Thyroid gland (tissue), 4 donors: ENCODE measurements at places on chromosomes 3 and 15. TPM values are rescaled to one million over a fixed set of nuclear protein-coding genes. Genes with fewer than 3 reads are reported as not detected.
A peak's percentile ranks its signal among the peaks of the same experiment; 100 is the strongest.

MEGF11 gene
- total RNA-seq, result not detected

DUOX1 gene
- 313 TPM for total RNA-seq

GFM1 gene
- 96.1 TPM for total RNA-seq

CPN2 gene
- not detected for total RNA-seq

ISY1 gene
- 15.8 TPM for total RNA-seq

C3orf85 gene
- not detected for total RNA-seq

UACA gene
- total RNA-seq, result 92.3 TPM

ACSBG1 gene
- total RNA-seq, result not detected

NR2F2 gene
- 18.3 TPM for total RNA-seq

DNA sequence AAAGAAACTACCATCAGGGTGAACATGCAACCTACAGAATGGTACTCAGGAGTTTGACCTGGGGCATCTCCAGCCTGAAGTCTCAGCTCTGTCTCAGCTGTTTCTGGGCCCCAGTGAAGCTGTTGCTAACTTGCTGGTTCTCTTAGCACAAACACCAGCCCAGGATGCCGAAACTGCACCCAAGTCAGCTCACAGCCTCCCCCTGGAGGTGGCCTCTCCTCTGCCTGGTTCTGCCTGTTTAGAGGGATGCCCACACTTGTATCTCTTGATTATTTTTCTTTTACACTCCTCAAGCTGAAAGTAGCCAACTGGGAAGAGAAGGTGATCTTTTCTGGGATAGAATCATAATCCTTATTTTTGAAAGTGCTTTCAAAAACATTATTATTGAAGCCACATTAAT is 289.0 kb upstream of the RASGRP1 start:
- no peak for DNase-seq
- H3K27me3 ChIP-seq, result no peaks in the 10 kb centered on the region
- no peaks in the 10 kb centered on the region for H3K36me3 ChIP-seq
- H3K4me1 ChIP-seq, result no peaks in the 10 kb centered on the region
- no peak overlapping the region for H3K4me3 ChIP-seq

DNA sequence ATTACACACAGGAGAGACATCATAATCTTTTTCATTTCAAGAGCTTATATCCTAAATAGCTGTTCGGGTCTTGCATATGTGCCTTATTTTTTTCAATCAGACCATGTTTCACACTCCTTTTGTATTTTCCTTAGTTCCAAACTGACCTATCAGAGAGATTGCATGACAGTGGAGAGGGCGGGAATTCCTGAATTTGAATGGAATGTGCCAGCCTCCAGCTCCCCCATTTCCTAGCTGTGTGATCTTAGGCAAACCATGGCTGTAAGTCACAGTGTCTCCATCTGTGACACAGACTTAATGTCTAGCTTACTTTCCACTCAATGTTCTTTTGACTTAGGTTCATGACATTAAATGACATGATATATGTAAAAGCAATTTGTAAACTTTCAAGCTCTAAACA is 62.0 kb upstream of the CSTA start:
- DNase-seq, result no peak
- no peak overlapping the region for H3K4me3 ChIP-seq
- no peaks in the 10 kb centered on the region for H3K27me3 ChIP-seq
- H3K36me3 ChIP-seq, result no peaks in the 10 kb centered on the region
- no peak overlapping the region for H3K27ac ChIP-seq

DNA sequence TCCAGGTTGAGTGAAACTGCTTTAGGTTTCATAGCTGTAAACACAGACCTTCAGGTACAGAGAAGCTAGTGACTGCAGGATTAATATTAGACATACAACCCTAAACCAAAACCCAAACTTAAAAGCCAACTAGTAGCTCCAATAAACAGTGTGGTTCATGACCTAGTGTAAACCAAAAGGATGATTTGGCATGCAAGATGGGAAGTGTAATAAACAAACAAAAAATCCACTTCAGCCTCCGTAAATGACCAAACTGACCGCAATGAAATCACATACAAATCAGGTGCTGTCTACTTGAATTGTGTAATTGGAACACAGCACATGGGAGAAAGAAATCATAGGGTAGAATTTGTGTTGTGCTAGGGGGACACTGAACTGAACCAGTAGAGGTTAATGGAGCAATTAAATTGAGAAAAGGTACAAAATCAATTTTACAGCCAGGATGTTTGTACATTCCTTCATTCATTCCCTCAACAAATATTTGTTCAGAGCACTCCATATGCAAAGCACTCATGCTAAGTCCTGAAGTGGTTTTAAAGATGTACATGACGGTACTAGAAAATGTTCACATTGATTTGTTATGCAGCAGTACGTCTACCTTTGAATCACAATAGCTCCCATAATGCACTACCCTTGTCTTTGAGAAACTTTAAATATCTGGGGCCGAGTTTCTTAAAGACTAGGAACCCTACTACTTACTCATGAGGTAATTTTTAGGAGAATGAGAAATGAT is 21.4 kb upstream of the CHST2 start:
- no peaks in the 10 kb centered on the region for H3K27me3 ChIP-seq
- H3K27ac ChIP-seq, result no peak overlapping the region
- no peaks in the 10 kb centered on the region for H3K36me3 ChIP-seq
- H3K4me1 ChIP-seq, result peaks cover 7% of the 10 kb centered on the region
- DNase-seq, result no peak

DNA sequence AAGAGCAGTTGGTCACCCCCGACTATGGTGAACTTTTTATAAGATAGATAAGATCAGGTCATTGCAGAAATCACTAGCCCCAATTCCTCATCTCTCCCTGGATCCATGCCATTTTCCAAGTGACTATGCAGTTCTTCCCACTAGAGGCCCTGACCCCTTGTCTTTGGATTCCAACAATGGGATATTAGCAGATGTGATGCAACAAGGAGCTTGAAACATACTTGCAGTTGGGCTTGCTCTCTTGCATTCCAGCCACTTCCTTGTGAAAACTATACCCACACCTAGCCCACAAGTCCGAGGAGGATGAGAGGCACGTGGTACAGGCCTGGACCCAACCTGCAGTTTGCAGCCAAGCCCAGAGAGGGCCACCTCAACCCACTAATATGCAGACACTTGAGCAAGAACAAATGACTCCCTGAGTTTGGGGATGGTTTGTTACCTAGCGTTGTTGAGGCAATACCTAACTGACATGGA is 60.6 kb downstream of the SUCLG2 start:
- no peak overlapping the region for H3K4me3 ChIP-seq
- no peak overlapping the region for H3K27ac ChIP-seq
- H3K27me3 ChIP-seq, result no peaks in the 10 kb centered on the region
- H3K4me1 ChIP-seq, result peaks cover 6% of the 10 kb centered on the region
- H3K36me3 ChIP-seq, result no peaks in the 10 kb centered on the region

DNA sequence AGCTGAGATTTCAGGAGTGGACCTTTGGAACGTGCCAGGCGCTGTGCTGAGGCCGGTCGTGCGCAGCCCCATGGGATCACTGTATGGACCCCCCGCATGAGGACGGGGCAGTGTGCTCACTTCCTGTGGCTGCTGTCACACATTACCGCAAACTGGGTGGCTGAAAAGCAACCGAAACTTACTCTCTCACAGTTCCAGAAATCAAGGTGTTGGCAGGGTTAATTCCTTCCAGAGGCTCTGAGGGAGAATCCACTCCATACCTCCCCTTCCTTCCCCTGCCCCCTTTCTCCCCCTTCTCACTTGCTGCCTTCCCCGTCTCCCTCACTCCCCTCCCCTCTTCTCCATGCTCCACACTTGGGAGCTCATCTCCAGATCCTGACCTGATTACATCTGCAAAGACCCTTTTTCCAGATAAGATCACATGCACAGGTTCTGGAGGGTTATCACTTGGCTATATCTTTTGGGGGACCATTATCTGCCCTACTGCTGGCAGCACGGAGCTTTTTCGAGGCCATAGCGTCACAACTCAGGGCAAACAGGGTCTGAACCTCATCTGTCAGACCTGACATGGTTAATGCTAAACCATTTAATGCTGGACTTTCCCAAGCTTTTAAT is 41.2 kb downstream of the KLF13 start:
- no peak overlapping the region for H3K4me3 ChIP-seq
- H3K27ac ChIP-seq, result peak overlapping the region; percentile 96
- H3K27me3 ChIP-seq, result no peaks in the 10 kb centered on the region
- peaks cover 90% of the 10 kb centered on the region for H3K4me1 ChIP-seq
- peak; percentile 12 for DNase-seq

GRCh38 chr15:80878242-80878866 is 99.2 kb downstream of the CEMIP start:
- H3K36me3 ChIP-seq, result no peaks in the 10 kb centered on the region
- no peak for DNase-seq
- H3K4me1 ChIP-seq, result no peaks in the 10 kb centered on the region
- H3K27me3 ChIP-seq, result no peaks in the 10 kb centered on the region
- H3K27ac ChIP-seq, result no peak overlapping the region
- H3K4me3 ChIP-seq, result no peak overlapping the region

DNA sequence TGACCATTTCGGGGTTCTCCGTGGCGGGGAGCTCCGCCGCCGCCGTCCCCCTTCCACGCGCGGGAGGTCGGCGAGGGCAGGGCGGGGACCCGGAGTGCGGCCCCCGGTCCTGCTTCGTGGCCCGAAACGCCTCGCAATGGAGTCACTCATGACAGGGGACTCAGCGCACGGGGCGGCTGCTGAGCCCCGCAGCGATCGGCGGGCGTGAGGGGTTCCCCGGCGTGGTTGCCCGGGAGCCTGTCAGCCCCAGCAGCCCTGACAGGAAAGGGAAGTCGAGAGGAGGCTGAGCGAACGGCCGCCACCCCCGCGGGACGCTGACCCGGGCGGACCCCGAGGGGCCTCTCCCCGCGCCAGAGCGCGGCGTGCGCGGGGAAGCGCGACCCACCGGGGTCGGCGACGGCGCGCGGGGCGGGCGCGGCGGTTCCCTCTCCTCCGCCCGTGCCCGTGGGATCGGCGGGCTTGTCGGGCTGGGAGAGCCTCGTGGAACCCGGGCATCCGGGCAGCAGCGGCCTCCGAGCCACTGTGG is 564 bp upstream of the PIGZ start:
- peak overlapping the region; percentile 73 for H3K27ac ChIP-seq
- peak overlapping the region; percentile 69 for H3K4me3 ChIP-seq
- no peaks in the 10 kb centered on the region for H3K36me3 ChIP-seq
- peaks cover 10% of the 10 kb centered on the region for H3K4me1 ChIP-seq
- H3K27me3 ChIP-seq, result no peaks in the 10 kb centered on the region
- peak; percentile 13 for DNase-seq

GRCh38 chr3:57596495-57597126 is 533 bp downstream of the ARF4 start:
- H3K36me3 ChIP-seq, result no peaks in the 10 kb centered on the region
- H3K27ac ChIP-seq, result peak overlapping the region; percentile 99
- DNase-seq, result peak; percentile 83
- peak overlapping the region; percentile 27 for H3K4me3 ChIP-seq
- no peaks in the 10 kb centered on the region for H3K27me3 ChIP-seq
- peaks cover 38% of the 10 kb centered on the region for H3K4me1 ChIP-seq

DNA sequence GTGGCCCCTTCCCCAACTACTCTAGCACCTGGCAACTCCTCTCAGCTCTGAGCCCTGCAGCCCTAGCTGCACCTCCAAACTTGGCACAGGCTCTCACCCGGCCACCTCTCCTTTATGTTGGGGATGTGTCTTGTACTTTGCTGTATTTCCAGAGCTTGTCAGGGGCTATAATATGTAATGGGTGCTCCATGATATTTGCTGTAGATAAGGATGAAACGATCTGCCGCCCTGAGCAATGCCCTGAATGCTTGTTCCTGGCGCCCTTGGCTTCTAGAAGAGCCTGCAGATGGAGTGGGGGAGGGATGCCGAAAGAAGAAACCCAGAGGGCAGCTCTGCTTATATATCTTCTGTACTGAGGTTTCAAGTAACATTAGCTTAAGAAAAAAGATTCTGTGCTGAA is 35.9 kb upstream of the ZBTB38 start:
- no peaks in the 10 kb centered on the region for H3K27me3 ChIP-seq
- H3K4me3 ChIP-seq, result no peak overlapping the region
- H3K4me1 ChIP-seq, result peaks cover 10% of the 10 kb centered on the region
- no peak for DNase-seq
- H3K36me3 ChIP-seq, result no peaks in the 10 kb centered on the region

DNA sequence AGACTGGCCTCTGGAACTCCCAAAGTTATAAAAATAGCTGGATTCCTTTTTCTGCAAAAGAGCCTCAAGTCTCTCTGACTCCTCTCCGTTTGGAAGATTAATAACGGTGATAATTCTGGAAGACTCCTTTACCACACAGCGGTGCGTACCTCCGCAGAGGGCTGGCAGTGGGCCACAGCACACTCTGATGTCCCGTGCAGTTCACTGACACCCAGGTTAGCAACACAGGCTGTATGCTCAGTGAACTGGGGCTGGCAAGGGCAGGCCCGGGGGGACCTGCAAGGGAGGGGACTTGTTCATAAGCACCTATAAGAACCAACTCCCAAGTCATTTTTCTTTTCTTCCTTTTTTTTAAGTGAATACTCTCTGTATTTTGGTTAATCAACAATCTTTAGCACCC is 120.3 kb upstream of the TJP1 start:
- H3K27me3 ChIP-seq, result no peaks in the 10 kb centered on the region
- H3K4me1 ChIP-seq, result peaks cover 5% of the 10 kb centered on the region
- no peaks in the 10 kb centered on the region for H3K36me3 ChIP-seq
- peak; percentile 44 for DNase-seq

DNA sequence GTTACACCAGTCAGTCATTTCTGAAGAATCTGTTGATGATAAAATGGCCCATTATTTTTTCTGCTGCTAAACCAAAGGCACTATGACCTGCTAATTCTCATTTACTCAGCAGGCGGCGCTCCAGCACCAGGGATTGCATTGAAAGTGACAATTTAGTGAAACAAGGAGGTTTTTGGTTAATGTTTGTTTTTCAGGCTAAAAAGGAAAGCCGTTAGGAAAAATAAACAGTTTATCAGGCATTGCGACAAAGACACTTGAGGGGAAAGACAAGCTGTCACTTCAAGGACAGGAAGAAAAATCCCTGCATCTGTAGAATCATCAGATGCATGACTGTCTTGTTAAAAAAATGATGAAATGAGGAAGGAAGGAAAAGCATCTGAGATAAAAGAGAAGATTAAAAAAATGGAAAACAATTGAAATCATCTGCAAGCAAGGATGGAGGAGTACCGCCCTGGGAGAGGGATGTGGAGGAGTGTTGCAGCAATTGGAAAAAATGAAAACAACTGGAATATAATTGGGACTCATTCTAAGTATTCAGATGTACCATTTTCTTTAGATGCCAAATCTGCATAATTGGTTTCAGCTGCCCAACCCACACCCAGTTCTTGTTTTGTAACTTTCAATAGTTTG is 54.0 kb downstream of the NR1D2 start:
- no peaks in the 10 kb centered on the region for H3K36me3 ChIP-seq
- peaks cover 6% of the 10 kb centered on the region for H3K4me1 ChIP-seq
- H3K4me3 ChIP-seq, result no peak overlapping the region
- peak; percentile 80 for DNase-seq
- no peaks in the 10 kb centered on the region for H3K27me3 ChIP-seq

GRCh38 chr3:12507591-12508281 is 23.5 kb downstream of the TSEN2 start:
- no peaks in the 10 kb centered on the region for H3K27me3 ChIP-seq
- no peak for DNase-seq
- H3K4me1 ChIP-seq, result no peaks in the 10 kb centered on the region
- H3K27ac ChIP-seq, result no peak overlapping the region

- DNase-seq, result no peak
- H3K36me3 ChIP-seq, result no peaks in the 10 kb centered on the region
- no peaks in the 10 kb centered on the region for H3K4me1 ChIP-seq
- no peak overlapping the region for H3K27ac ChIP-seq
Measured at GRCh38 chr15:32923176-32923575, 205.4 kb downstream of the GREM1 start.

- DNase-seq, result peak; percentile 26
- H3K27me3 ChIP-seq, result no peaks in the 10 kb centered on the region
- no peak overlapping the region for H3K27ac ChIP-seq
Measured at GRCh38 chr15:63497642-63498467, 6.5 kb upstream of the USP3 start.
